ENCODE measurements at places on chromosomes 7 and 10. TPM values are rescaled to one million over a fixed set of nuclear protein-coding genes. Genes with fewer than 3 reads are reported as not detected.

CAV2 gene
- total RNA-seq: 8.5 TPM

PILRA gene
- 6.1 TPM for total RNA-seq

VWA2 gene
- 14.4 TPM for total RNA-seq

TDRD1 gene
- not detected for total RNA-seq

SPDYE6 gene
- total RNA-seq: not detected

HSPB1 gene
- 239 TPM for total RNA-seq

NODAL gene
- total RNA-seq: not detected

FANK1 gene
- total RNA-seq: 11.0 TPM

DNA sequence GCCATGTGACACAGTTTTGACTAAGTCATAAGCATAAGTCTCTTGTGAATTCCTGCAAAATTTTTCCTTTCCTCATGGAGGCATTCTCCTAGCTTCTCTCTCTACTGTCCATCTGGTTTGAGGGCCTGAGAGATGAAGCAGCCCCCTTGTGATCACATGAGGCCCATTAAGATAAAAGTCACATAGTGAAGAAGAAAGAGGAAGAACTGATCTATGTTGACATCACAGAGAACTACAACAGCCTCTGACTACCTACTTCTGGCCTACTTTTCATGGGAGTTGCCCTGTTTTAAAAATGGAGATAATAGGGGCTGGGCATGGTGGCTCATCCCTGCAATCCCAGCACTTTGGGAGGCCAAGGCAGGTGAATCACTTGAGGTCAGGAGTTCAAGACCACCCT, 50.4 kb downstream of the TFEC start:
- no peaks in the 10 kb centered on the region for H3K36me3 ChIP-seq
- peaks cover 5% of the 10 kb centered on the region for H3K4me1 ChIP-seq
- H3K27ac ChIP-seq: no peak overlapping the region
- no peak for DNase-seq
- no peak overlapping the region for H3K4me3 ChIP-seq

DNA sequence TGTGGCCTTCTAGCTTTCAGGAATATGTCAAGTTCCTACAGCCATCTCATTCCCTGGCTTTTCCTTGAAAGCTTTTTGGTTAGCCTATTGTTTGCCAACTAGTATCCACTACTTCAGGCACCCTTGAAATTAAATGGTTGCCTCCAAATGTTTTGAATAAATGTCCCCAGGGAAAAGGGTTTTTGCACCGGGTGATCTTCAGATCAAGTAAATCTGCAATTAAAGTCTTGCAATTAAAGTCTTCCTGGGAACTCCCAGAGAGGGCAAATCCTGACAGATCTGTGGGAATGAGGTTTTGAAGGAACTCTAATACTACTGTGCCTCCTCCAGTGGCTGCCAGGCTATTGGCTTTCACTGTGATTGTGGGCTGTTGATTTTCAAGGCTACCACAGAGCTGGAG, 17.7 kb upstream of the ZNRF2 start:
- H3K4me3 ChIP-seq: no peak overlapping the region
- no peak for DNase-seq
- no peaks in the 10 kb centered on the region for H3K36me3 ChIP-seq
- no peak overlapping the region for H3K27ac ChIP-seq
- H3K4me1 ChIP-seq: no peaks in the 10 kb centered on the region
- H3K27me3 ChIP-seq: no peaks in the 10 kb centered on the region

DNA sequence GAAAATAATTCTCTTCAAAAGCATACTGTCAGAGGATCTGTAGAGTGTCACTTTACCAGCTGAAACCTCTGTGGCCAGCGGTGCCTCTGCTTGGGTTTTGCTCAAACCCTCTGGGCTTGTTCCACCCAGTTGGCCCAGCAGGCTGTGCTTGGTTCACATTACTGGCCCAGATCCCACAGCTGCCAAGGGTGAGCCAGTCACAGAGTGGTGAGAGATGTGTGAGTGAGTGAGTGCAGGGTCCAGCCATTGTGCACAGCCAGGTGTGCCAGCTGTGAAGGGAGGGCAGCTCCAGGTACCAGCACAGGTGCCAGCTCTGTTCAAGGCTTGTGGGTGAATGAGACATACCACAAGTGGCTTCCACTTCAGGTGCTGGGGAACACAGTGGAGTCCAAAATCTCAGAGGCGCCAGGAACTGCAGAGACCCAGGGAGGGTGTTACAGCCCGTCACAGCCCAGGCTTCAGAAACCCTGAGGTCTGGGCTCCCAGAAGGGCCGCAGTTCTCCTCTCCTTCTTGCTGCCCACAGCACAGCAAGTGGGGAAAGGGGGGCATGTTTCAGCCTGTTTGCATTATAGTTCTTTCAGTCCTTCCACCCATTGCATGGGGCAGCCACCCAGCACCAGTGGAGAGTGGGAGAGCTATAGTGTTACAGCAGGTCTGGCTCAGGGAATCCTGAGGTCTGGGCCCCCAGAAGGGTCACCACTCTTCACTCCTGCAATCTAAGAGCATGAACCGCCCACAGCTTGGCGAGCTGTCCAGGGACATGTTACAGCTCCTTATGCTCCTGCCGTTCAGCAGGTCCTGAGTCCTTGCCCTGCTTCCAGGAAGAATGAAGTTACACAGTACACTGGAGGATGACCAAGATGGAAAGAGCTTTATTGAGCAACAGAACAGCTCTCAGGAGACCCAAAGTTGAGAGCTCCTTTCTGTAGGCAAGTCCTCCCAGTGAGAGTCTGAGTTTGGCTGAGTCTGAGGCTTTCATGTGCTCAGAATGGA, 931.7 kb upstream of the SORCS1 start:
- no peaks in the 10 kb centered on the region for H3K4me1 ChIP-seq
- H3K36me3 ChIP-seq: no peaks in the 10 kb centered on the region
- H3K27ac ChIP-seq: no peak overlapping the region
- H3K27me3 ChIP-seq: no peaks in the 10 kb centered on the region
- DNase-seq: no peak

- peak overlapping the region; percentile 82 for H3K4me3 ChIP-seq
- no peaks in the 10 kb centered on the region for H3K36me3 ChIP-seq
- H3K27ac ChIP-seq: peak overlapping the region; percentile 75
- DNase-seq: peak; percentile 42
- H3K4me1 ChIP-seq: peaks cover 10% of the 10 kb centered on the region
Measured at GRCh38 chr10:52308251-52309031, 5.6 kb upstream of the DKK1 start.

DNA sequence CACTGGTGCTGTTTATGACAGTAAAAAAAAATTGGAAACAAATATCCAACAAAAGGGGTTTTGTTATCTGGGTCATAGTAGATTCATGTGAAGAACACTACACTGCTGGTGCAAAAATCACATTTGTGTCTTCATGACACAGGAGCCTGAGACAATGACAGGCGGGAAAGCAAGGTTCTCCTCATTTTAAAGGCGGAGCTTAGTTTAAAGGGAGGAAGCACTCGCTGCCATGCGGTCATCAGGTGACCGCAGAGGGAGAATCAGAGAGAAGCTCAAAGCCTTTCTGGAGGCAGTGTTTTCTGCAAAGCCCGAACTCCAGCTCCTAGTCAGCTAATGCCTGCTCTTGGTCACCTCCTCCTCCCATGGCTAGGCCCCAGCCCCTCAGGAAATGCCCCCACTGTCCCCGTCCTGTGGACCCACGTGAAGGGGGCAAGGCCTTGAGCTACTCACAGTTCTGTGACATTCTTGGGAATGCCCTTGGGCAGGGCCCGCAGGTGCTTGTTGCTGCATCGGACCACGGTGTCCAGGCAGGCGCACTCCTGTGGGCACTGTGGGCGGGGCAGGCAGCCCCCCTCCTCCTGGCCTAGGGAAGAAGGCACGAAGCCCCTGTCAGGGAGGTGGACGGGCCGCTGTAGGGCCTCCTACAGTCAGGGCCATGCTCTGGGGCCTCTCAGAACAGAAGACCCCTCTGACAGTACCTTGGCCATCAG, 146.1 kb downstream of the SLIT1 start:
- H3K27me3 ChIP-seq: peaks cover 25% of the 10 kb centered on the region
- H3K4me3 ChIP-seq: no peak overlapping the region
- no peak overlapping the region for H3K27ac ChIP-seq
- no peaks in the 10 kb centered on the region for H3K36me3 ChIP-seq
- H3K4me1 ChIP-seq: peaks cover 12% of the 10 kb centered on the region
- DNase-seq: no peak

GRCh38 chr7:47941136-47941844, 7.0 kb downstream of the PKD1L1 start:
- DNase-seq: no peak
- H3K4me1 ChIP-seq: peaks cover 4% of the 10 kb centered on the region
- peaks cover 2% of the 10 kb centered on the region for H3K27me3 ChIP-seq
- H3K27ac ChIP-seq: no peak overlapping the region
- no peak overlapping the region for H3K4me3 ChIP-seq
- no peaks in the 10 kb centered on the region for H3K36me3 ChIP-seq

- H3K27me3 ChIP-seq: no peaks in the 10 kb centered on the region
- H3K4me3 ChIP-seq: no peak overlapping the region
- H3K36me3 ChIP-seq: no peaks in the 10 kb centered on the region
- no peaks in the 10 kb centered on the region for H3K4me1 ChIP-seq
Measured at GRCh38 chr7:106896231-106896630, 31.1 kb downstream of the PIK3CG start.

- peaks cover 31% of the 10 kb centered on the region for H3K27me3 ChIP-seq
- DNase-seq: no peak
- peaks cover 14% of the 10 kb centered on the region for H3K4me1 ChIP-seq
- peak overlapping the region; percentile 75 for H3K4me3 ChIP-seq
- H3K36me3 ChIP-seq: no peaks in the 10 kb centered on the region
- no peak overlapping the region for H3K27ac ChIP-seq
Measured at GRCh38 chr10:58511765-58512490, 744 bp upstream of the BICC1 start.

DNA sequence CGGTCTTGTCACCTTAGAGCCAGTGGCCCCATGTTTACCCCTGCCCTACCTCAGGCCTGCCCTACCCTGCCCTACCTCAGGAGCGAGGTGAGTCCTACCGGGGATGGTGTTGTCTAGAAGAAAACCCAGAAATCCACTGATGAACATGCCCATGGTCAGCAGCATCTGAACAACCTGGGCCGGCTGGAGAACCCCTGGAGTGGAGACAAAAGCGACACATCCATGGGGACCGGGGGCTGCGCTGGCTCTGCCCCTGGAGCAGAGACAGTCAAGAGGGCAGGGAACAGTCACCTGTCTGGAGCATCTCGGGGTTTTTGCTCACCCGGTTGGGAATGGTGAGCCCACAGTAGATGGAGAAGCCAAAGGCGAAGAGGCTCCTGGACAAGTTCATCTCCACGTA, 36.3 kb downstream of the STRA8 start:
- H3K4me3 ChIP-seq: no peak overlapping the region
- H3K4me1 ChIP-seq: no peaks in the 10 kb centered on the region
- peaks cover 22% of the 10 kb centered on the region for H3K27me3 ChIP-seq

DNA sequence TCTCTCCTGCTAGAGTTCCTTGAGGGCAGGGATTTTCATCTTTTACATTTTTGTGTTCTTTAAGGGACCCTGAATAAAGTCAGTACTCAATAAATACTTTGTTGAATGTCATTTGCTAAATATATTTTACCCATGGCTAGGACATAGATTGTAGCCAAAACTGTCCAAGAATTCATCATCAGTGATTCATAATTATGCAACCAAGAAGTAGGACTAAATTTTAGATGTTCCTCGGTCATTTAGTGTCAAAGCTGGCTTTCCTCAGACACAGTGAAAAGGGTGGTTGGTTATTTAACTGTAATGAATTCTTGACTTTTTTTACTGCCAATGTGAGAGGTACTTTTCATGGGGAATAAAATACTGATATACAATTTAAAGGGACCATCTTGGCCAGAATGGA, 3.3 kb downstream of the NUDT13 start:
- H3K27me3 ChIP-seq: no peaks in the 10 kb centered on the region
- peaks cover 6% of the 10 kb centered on the region for H3K4me1 ChIP-seq
- no peak for DNase-seq
- H3K4me3 ChIP-seq: no peak overlapping the region
- peaks cover 13% of the 10 kb centered on the region for H3K36me3 ChIP-seq

GRCh38 chr10:44385696-44386441, 972 bp upstream of the CXCL12 start:
- no peak overlapping the region for H3K27ac ChIP-seq
- DNase-seq: no peak
- peak overlapping the region; percentile 65 for H3K4me3 ChIP-seq
- peaks cover 59% of the 10 kb centered on the region for H3K27me3 ChIP-seq
- peaks cover 21% of the 10 kb centered on the region for H3K4me1 ChIP-seq

DNA sequence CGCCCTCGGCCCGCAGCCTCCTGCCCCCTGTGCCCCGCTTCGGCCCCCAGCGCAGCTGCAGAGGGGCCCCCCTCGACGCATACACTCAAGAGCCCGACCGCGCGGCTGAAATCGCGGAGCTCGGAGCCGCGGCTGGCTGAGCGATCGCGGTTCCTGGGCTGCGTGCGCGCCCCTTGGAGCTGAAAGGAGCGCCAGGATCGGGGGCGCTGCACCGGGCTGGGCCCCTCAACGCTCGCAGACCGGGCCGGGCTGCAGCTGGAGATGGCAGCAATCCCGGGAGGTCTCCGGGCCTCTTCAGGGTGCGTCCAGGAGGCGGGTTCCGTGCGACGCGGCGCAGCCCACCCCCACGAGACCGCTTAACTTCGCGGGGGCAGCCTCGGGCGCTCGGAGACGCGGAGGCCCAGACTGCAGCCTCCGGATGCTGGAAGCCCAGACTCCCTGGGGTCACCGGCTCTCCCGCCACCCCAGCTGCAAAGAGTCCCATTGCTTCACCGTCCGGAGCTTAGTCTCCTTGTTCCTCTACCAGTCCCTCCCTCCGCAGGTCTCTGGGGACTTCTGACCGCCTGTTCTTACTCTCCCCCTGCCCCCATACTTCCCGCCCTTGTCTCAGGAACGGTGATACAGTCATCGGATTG, 73.0 kb upstream of the LRRC4 start:
- no peaks in the 10 kb centered on the region for H3K36me3 ChIP-seq
- no peak for DNase-seq
- peaks cover 4% of the 10 kb centered on the region for H3K4me1 ChIP-seq
- peak overlapping the region; percentile 49 for H3K4me3 ChIP-seq
- peaks cover 71% of the 10 kb centered on the region for H3K27me3 ChIP-seq

GRCh38 chr7:138235207-138235606, 158.9 kb downstream of the AKR1D1 start:
- no peaks in the 10 kb centered on the region for H3K4me1 ChIP-seq
- H3K36me3 ChIP-seq: peaks cover 12% of the 10 kb centered on the region
- no peaks in the 10 kb centered on the region for H3K27me3 ChIP-seq

DNA sequence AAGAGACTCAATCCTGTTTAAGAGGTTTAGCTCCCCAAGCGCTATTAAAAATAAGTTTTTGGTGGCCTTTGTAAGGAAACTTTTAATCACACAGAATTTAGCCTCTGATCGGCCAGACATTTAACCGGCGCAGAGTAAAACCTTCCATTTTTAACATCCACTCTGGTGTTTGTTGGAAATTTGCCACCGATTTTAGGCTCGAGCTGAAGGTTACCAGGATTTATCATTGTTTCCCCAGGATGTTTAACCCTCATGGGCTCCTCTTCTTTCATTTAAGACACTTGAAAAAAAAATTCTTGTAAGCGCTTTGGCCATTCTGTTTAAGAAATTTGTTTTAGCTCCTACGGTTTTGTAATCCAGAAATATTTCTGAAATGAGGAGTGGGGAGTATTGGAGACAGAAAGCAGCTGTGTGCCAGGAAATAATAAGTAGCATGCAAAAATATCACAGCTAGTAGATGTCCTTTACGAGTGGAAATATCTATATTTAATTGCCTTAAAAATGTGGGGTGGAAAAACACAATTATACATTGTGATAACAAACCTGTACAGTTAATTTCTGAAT, 3.4 kb downstream of the NEUROD6 start:
- peaks cover 5% of the 10 kb centered on the region for H3K4me1 ChIP-seq
- H3K36me3 ChIP-seq: no peaks in the 10 kb centered on the region
- peak overlapping the region; percentile 33 for H3K4me3 ChIP-seq
- no peak overlapping the region for H3K27ac ChIP-seq
- peaks cover 93% of the 10 kb centered on the region for H3K27me3 ChIP-seq

- no peaks in the 10 kb centered on the region for H3K36me3 ChIP-seq
- H3K4me3 ChIP-seq: no peak overlapping the region
- H3K4me1 ChIP-seq: peaks cover 4% of the 10 kb centered on the region
- DNase-seq: no peak
- no peak overlapping the region for H3K27ac ChIP-seq
- no peaks in the 10 kb centered on the region for H3K27me3 ChIP-seq
Measured at GRCh38 chr10:17923728-17924127, 28.0 kb upstream of the SLC39A12 start.
